ENCODE measurements at places on chromosomes 1 and 21.
A peak's percentile ranks its signal among the peaks of the same experiment; 100 is the strongest.

DNA sequence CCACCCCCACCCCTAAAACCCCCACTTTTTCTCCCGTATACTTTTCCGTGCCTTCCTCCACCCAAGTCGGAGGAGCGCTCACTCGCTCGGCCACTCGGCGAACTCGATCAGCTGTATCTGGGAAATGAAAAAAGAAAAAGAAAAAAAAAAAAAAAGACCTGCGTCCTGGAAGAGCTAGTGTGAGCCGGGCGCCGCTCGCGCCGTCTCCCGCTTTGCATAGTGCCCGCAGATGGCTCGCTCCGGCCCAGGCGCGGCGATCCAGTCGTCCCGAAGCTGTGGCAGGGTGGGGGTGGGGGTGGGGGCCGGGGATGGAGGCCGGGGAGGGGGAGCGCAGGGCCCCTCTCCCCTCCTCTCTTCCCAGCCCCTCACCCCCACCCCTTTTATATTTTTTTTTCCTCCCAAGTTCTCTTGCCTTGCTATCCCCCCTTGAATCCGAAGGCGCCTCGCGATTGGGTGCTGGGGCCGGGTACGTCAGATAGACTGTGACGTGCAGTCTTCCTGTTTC, 299 bp upstream of the PROX1 start:
- no peak for DNase-seq

DNA sequence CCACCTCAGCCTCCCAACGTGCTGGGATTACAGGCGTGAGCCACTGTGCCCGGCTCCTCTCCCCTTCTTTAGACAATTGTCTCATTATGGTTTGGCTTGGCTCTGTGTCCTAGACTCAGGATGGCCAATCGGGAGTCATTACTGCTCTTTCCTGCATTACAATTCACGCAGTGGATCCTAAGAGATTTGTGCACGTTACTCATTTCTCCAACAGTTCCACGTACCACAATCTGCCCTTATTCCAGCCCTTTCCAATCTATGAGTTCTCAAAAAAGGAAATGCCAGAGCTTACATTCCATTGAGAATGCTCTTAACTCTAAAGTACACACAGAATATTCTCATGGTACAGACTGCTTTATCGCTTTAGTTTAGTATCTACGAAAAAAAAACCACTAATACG, 357.0 kb downstream of the GPATCH2 start:
- no peak for DNase-seq

- DNase-seq: no peak
Measured at GRCh38 chr1:222813866-222814535, 838 bp upstream of the DISP1 start.

- no peak for DNase-seq
Measured at GRCh38 chr21:29315131-29315749, 16.5 kb downstream of the BACH1 start.

GRCh38 chr1:26468911-26469310, 3.3 kb upstream of the HMGN2 start:
- DNase-seq: no peak

GRCh38 chr1:30743584-30744059, 14.0 kb downstream of the LAPTM5 start:
- DNase-seq: no peak

- no peak for DNase-seq
Measured at GRCh38 chr1:117364240-117364639, 3.0 kb upstream of the MAN1A2 start.

DNA sequence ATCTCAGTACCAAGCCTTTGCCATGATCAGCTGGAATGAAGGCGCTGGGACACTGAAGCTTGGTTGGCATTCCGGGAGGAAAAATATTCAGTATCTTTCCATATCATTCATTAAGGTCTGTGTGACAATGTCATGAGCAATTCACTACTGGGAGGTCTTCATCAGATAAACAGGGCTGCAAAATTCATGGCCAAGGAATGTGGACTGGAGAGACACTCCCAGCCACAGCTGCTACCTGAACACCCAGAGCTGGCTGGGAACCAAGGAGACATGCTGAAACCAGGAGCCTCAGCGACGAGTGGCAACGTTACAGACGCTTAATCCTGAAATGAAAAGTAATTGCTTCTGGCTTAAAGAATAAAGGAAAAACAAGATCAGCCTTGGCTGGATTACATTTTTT, 30.6 kb upstream of the DDAH1 start:
- DNase-seq: peak; percentile 54

GRCh38 chr1:22500058-22500457, 48.4 kb downstream of the ZBTB40 start:
- no peak for DNase-seq

DNA sequence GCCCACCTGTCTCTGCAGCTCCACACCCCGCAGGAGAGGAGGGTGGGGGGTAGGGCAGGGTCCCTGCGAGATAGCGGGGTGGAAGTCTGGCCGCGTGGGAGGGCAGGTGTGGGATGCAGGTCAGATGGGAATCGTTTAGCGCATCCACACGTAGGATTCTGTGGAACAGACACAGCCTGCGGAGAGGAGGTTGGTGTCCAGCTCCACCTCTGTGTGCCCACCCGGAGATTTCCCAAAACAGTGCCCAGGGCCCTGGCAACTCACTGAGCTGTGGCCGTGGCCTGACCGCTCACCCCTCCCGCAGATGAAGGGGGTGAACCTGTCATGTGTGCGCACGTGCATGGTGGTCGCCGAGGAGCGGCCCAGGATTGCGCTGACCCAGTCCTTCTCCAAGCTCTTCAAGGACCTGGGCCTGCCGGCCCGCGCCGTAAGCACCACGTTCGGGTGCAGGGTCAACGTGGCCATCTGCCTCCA, 46.9 kb downstream of the S100B start:
- DNase-seq: no peak

DNA sequence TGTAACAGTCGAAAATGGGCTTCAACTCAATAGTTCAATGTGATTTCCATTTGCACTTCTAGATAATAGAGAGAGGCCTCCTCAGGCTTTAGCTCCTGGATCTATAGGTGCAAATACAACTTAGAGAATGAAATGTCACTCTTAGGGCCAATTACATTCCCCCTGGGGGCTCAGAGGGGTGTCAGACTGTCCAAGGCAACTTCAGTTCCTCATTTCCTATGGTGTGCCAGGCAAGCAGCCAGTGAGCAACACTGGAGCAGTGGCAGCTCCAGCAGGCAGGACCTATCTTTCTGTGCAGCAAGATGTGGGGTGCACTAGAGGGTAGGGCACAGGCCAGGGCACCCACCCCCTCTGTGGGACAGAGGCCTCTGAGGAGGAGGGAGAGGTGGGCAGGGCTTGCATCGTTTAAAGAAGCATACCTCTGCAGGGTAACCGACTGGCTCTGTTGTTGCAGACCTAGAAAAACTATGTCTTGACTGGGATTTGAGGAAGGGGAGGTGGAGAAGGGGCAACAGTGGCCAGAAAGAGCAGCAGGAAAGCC, 97.3 kb downstream of the SUSD4 start:
- DNase-seq: no peak

- DNase-seq: peak; percentile 75
Measured at GRCh38 chr1:64308866-64309265, 105.4 kb downstream of the UBE2U start.

GRCh38 chr1:1627261-1627828, 4.6 kb upstream of the MMP23B start:
- DNase-seq: no peak

DNA sequence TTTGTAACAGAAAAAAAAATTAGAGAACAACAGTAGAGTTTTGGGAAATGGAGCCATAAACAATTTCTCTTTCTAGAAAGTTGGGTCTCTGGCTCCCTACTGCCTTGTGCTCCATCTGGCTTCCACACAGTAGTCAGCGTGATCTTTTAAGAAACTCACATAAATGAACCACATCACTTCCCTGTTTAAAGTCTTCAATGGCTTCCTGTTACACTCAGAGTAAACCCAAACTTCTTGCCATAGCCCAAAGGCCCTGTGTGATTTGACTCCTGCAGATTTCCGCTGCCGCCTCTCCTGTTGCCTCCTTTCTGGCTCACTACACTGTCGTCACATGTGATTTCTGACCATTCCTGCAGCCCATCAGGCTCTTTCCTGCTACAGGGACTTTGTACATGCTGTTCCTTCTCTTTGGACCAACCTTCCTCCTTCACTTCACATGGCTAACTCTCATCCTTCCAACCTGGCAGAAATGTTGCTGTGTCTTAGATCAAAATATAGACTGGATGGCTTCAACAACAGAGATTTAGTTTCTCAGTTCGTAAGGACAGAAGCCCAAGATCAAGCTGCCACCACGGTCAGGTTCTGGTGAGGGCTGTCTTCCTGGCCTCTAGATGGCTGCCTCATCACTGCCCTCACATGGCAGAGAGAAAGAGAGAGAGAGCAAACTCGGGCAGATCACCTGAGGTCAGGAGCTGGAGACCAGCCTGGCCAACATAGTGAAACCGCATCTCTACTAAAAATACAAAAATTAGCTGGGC, 34.0 kb downstream of the OPRD1 start:
- DNase-seq: no peak

- DNase-seq: no peak
Measured at GRCh38 chr1:81299892-81300291, 500.8 kb upstream of the ADGRL2 start.

DNA sequence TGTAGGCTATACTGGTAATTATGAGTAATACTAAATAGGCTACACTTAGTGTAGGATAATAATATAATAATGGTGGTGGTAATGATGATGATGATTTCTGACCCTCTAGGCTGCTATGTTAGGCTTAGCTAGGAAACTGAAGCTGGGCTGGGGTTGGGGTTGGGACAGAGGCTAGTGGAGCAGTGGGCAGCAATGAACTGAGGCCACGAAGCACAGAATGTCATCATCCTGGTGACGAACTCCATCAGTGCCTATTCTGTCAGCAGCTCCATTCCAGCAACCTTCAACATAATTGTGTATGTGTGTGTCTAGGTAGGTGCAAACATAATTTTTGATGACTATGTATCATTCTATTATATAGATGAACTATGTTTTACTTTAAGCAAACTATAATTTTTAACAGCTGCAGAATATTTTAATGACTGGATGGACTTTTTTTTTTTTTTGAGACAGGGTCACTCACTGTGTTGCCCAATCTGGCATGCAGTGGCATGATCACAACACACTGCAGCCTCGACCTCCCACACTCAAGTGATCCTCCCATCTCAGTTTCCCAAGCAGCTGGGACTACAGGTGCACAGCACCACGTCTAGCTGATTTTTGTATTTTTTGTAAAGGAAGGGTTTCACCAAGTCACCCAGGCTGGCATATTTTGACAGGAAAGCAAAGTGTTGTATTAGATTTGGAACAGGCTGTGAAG, 12.9 kb upstream of the CLIC4 start:
- no peak for DNase-seq

GRCh38 chr1:221921936-221922335, 180.0 kb upstream of the DUSP10 start:
- no peak for DNase-seq

- DNase-seq: no peak
Measured at GRCh38 chr1:9827558-9828185, 3.9 kb upstream of the CLSTN1 start.

GRCh38 chr21:38436341-38436740, 61.9 kb downstream of the ERG start:
- DNase-seq: no peak

GRCh38 chr1:3905953-3906671, 6.0 kb upstream of the C1orf174 start:
- no peak for DNase-seq

GRCh38 chr1:209402697-209403096, 180.8 kb upstream of the CAMK1G start:
- no peak for DNase-seq
